ENCODE measurements at places on chromosomes 5 and 9.

DNA sequence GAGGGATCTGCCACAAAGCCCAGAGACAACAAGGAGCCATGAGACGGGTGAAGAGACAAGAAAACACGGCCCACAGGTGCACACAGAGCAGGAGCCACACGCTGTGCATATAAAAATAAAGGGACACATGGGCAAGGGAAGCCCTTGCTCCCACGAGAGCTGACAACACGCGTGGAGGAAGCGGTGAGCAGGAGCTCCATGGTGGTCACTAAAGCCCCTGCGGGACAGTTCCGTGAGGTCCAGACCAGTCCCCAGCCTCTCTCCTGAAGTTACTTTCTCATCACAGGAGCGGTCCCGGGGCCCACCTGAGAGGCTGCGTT, 90.7 kb downstream of the CAMSAP1 start:
- DNase-seq, result no peak

- no peak for DNase-seq
Measured at GRCh38 chr5:39176759-39177630, 42.4 kb downstream of the FYB1 start.

DNA sequence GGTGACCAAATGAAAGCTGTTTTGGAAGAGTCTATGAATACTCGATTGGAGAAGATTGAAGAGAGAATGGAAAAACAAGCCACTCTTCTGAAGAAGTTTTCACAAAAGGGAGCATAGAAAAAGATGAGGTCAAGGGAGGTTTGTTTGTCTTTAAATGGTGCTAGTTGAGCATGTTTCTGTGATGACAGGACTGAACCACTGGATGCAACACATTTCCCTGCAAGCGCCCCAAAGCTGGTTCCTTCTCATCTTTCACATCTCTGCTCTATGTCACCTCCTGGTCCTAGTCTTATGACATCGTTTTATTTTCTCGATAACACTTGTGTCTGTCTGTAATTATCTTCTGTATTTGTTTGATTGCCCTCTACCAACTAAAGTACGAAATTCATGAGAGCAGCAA, 3.8 kb upstream of the CCDC192 start:
- DNase-seq, result no peak

GRCh38 chr5:1063661-1064382, 48.0 kb downstream of the SLC12A7 start:
- DNase-seq, result no peak

DNA sequence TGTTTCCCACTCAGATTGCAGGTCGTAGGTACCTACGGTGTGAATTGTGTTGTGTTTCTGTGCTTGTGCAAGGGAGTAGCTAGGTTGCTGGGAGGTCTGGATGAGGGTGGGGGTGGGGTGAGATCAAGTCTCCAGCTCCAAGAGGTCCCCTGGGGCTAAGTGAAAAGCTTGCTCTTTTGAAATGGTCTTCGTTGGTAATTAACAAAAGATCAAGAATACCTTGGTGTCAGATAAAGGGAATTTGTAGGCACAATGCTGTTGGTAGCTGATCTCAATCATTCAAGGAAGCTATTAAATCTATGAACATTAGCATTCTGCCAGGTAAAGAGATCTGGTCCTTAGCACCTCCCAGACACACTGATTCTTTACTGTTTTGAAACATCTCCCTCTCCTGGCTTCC, 928 bp upstream of the PCDHGC4 start:
- no peak for DNase-seq

DNA sequence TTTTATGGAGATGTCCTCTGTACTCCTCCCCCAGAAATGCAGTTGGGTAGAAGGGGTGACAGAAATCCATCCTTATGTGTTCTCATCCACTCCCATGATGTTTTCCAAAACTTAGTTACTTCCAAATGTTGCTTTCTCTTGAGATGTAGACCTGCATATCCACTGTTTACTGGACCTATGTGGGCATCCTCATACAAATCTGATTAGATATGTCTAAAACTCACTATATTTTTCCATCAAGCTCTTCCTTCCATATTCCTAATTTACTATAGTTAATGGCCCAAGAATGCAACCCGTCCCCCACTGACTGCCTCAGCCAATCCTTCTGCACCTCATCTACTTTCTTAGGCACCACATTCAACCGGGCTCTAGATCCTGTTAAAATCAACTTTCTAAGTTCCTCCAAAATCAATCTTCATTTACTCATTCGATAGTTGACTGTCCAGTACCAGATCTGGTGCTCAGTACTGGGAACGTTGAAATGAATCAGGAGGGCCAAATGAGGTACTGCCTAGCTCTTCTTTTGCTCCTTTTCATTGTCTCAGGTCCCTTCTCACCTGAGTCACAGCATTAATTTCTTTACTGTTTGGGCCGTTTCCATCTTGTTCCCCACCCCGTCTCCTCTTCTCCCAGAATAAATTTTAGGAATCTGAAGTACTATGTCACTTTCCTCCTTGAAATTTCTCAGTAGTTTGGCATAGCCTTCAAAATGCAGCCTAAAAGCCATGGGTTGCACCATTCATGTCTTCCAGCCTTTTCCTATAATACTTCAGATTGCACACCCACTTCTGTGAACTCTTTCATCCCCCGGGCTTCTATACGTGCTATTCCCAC, 7.9 kb downstream of the PLK2 start:
- no peak for DNase-seq

GRCh38 chr5:168607946-168608345, 28.8 kb upstream of the PANK3 start:
- no peak for DNase-seq

DNA sequence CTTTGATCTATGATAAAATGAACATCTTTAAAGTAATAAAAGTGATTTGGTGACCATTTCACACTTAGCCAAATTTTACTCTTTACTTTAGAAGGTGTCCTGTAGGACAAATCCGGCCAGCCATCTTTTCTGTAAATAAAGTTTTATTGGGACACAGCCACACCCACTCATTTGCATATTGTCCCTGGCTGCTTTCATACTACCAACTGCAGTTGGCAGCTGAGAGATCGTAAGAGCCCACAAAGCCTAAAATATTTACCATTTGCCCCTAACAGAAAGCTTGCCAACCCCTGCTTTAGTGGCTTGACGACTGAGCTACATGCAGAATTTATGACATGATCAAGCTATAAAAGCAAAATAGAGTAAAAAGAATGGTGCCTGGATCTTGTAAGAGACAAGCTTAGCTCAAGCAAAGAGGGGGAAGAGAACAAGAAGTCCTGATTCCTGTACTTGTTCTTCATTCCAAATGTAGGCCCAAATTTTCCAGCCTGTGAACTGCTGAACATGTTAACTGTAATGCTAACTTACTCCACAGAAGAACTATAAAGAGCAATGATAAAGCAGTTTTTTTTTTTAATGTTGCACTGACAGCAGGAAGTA, 7.4 kb upstream of the FBXO10 start:
- DNase-seq, result no peak

DNA sequence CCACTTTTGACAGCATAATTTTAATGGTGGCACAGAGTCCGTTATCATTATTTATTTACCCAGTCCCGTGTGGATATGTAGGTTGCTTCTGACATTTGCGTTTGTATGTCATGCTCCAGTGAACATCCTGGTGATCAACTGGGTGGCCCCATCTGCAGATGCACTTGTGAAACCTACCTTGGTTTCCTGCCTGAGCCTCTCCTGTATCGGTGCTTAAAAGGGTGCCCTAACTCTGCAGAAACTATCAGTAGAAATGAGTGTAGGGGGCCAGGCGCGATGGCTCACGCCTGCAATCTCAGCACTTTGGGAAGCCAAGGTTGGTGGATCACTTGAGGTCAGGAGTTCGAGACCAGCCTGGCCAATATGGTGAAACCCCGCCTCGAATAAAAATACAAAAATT, 92.1 kb upstream of the IER5L start:
- DNase-seq, result no peak

- no peak for DNase-seq
Measured at GRCh38 chr9:114706711-114707110, 24.7 kb upstream of the TEX48 start.

- DNase-seq, result no peak
Measured at GRCh38 chr5:127492854-127493738, 24.3 kb upstream of the PRRC1 start.

GRCh38 chr9:4272126-4272525, 27.7 kb downstream of the GLIS3 start:
- no peak for DNase-seq

GRCh38 chr9:1434052-1434767, 384.1 kb downstream of the DMRT2 start:
- DNase-seq, result no peak

- DNase-seq, result no peak
Measured at GRCh38 chr9:95025213-95026147, 292.0 kb downstream of the FANCC start.

DNA sequence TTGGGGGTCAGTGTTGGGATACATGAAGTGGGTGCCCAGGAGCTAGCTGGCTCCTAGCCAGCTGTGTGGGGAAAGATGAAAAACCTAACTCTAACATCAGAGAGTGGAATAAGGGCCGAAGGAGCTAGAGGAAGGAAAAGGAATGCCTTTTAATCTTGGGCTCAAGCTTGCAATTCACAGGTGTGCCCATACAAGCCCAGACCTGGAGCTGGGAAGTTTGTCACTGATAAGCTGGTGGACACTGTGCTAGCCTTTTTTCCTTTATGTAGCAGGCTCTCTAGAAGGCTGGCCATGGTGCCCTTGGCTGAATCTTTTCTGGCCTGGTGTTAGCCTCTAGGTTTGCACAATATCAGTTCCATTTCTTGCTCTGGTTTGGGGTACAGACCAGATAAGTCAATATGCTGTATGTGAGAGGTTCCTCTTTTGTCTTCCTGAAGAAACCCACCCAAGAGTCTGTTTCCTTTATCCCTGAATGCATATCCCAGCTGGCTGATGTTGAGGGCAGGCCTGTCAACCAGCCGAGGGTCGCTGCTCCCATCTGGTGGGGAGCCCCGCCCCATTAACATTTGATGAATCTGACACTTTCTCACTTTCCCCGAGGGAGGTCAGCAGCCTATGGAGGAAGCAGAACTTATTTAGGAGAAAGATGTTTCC, 92.4 kb upstream of the CXCL14 start:
- no peak for DNase-seq

GRCh38 chr9:77010527-77010926, 8.9 kb upstream of the FOXB2 start:
- no peak for DNase-seq

DNA sequence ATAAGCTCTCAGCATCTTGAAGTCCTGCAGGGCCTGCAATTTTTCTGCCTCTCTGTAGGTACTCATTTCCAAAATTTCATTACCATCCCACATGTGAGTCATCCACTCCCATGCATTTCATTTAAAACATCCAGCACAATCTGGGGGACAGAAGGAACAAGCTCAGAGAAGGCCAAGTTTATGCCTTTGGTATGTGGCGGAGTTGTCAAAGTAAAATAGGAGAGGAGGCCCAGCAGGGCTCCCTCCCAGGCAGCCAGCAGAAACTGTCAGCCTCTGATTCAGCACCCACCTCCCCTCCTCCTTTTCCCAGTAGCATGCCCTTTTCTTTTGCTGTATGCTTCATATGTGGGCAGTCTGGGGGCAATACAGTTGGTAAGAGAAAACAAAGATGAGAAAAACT, 126.4 kb upstream of the ZNF366 start:
- no peak for DNase-seq

DNA sequence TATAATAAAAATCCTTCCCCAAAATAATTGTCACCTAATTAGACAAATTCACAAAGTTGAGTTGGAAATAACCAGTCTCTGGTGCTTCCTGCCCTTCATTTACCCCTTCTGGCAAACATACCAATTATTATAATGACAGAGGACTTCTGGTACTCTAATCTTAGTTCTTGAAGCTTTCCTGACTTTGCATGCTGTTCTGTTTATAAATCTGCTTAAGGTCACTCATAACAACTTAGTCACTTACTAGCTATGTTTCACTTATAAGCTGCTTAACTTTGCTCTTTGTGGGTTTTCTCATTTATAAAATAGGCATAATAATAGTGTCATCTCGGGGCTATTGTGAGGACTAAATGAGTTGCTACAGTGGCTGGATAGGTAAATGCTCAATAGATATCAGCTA, 446.5 kb downstream of the EFNA5 start:
- DNase-seq, result no peak

DNA sequence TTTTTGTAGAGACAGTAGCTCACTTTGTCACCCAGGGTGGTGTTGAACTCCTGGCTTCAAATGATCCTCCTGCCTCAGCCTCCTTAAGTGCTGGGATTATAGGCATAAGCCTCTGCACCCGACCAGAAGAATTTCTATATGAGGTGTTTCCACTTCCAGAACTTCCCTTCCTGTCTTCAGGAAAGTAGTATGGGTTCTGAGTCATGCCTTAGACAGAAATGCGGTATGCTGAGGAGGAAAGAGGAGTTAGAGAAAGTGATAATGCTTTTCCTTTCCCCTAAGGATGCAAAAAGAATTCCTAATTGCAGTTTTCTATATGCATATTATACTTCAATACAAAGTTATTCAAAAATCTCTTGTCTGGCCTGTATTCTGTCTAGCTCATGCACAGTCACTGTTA, 16.4 kb upstream of the ADAMTSL1 start:
- no peak for DNase-seq

DNA sequence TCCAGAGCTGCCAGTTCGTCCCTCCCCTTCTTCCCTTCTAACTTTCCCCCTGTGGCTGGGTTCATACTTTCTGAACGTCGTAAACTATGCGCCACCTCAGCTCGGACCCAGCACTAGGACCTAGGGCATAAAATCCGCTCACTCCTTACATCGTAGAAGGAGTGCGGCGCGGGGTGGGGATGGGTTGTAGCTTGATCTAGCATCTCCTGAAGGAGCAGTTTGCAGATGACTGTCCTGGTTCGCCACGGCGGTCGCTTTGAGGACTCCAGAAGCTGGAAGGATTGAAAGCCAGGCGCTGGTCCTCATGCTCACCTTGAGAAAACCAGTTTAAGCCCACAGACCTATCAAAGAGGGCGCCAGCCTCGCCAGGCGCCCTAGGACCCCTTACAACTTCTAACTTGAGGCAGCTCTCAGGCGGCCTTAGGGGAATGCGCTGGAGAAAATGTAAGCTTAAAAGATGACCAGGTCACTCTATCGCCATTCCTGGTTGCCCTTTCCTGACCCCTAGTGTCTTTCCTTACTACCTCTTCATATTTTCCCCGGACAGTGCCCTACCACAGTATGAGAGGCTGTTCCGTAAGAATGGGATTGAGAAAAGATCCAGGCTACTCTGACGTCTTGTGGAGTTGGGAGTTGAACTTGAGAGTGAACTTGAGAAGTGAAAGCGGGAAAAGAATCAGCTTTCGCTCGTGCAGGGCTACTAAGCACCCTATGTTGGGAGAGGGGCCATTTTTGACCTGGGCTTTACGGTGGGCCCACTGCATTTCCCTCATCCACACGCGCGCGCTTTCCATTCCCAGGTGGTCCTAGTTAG, 2.8 kb downstream of the RORB start:
- DNase-seq, result no peak

DNA sequence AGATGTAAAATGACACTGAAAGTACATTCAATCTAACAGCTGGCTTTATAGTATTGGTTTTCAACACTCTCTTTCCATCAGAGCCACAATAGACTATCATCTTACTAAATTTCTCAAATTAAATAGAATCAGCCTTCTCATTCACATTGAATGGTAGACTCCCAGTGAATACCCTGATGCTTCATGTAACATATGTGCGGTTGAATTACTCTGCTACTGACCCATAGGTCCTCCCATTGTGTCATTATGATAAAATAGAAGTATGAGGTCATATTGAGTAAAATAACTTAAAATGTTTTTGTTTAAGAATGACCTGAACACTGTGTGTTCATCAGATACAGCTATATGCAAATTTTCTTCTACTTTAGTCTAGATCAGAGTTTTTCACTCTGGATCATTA, 75.9 kb upstream of the ADAMTSL1 start:
- no peak for DNase-seq

GRCh38 chr9:98043915-98044314, 12.6 kb upstream of the NANS start:
- DNase-seq, result no peak

- DNase-seq, result no peak
Measured at GRCh38 chr9:127965953-127966352, 14.8 kb downstream of the EEIG1 start.

All from activated naive CD4-positive, alpha-beta T cell (primary cell).